ENCODE measurements at places on chromosomes 3 and 15.

DNA sequence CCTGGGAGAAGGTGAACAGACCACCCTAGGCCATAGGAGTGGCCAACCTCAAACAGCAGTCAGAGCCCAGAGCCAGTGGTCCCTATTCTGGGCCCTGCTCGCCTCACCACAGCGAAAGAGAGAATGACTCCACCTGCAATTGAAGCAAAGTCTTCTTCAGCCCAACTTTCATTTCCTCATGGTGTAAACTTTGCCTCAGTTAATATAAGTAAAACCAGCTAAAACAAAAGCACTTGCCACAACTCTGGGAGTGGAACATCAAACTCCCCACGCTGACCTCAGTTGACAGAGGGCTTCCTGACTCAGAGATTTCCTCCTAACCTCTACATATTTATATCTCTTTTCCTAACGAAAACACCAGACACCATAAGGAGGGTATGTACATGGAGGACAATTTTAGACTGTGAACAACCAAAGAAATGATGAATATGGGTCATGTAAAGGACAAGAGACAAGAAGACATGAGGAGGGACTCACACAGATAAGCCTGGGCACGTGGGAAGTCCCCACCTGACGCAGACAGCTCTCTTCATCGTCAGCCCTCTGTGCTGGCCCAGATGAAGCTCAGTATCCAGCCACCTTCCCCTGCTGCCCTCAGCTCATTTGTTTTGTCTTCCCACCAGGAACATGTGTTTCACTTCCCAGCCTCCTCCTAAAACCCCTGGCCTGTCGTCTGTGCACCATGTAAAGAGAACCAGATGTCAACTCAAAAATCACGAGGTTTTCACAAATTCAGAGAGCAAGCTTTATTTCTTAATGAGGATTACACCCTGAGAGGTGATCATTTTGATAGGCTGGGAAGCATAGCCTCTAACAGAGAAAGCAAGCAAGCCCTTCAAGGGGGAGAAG is 140.9 kb downstream of the KCNMB2 start:
- no peak for DNase-seq

DNA sequence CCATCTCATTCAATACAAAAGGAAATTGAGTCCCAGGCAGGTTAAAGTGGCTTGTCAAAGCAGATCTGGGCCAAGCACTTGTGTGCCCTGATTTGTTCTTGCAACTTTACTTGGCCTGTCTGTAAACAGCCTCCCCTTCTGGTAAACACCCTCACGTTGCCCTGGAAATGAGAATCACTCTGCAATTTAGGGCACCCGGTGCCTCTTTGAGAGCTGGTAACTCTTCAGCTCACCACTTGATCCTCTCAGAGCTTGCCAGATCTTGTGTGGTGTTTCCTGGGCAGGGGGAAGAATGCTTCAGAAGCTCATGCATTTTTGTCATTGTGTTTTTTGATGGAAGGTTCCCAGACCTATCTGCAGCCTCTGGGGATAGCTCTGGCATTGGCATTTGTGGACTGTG is 11.3 kb downstream of the MED12L start:
- DNase-seq, result no peak

DNA sequence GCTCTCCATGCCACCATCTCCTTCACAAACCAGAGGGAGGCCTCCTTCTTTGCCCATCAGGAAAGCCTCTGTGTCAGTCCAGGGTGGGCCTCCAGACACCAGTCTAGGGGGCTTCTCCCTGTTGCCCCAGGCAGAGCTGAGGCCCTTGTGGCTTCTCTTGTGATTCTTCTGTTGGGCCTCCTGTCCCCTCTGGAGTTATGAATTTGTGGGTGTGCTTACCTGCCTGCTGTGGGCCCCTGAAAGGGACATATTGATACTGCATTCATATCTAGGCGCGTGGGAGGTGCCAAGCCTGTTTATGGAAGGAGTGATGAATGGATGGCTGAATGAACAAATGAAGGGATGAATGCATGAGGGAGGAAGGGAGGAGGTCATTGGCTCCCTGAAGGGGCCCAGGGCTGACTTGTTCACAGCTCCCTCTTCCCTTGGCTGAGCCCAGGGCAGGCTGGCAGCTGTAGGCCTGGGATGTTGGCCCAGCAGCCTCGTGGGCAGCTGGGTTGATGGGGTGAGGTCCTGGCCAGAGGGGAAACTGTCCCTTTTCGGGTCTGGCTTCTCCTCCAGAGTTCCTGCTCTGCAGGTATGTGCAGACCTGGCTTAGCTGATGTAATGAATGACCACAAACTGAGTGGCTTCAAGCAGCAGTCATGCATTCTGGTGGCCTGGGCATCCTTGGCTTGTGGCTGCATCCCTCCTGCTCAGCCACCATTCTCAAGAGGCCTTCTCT is 195.4 kb downstream of the GOLGA6L6 start:
- DNase-seq, result no peak

- no peak for DNase-seq
Measured at GRCh38 chr3:55574671-55575070, 87.6 kb upstream of the WNT5A start.

- DNase-seq, result no peak
Measured at GRCh38 chr15:33788906-33789540, 179.3 kb upstream of the CHRM5 start.

- DNase-seq, result no peak
Measured at GRCh38 chr3:43620831-43621655, 768 bp downstream of the ANO10 start.
